NCI-H1417 treated with DMSO at 0.1 percent for 48 hours (cell line): ENCODE measurements at places on chromosomes 1 and 21.

GRCh38 chr1:93820554-93821422 is 58.2 kb downstream of the DNTTIP2 start:
- no peak for DNase-seq

- no peak for DNase-seq
These were observed at the start of gene BARHL2 for GRCh38 chr1:90716552-90717355. Gene BARHL2, minus strand, starts transcription at chr1:90717302. Its CDS starts 107 bp downstream, at chr1:90717195.

- peak; percentile 34 for DNase-seq
These were observed 85.8 kb upstream of the RGS1 start for GRCh38 chr1:192489748-192490147.

- no peak for DNase-seq
These were observed 2.7 kb downstream of the CDC14A start for GRCh38 chr1:100354971-100355394.

GRCh38 chr1:186055846-186056245 is 319.2 kb downstream of the TPR start:
- no peak for DNase-seq

- no peak for DNase-seq
These were observed 27.2 kb upstream of the TADA1 start for GRCh38 chr1:166903232-166903631.

DNA sequence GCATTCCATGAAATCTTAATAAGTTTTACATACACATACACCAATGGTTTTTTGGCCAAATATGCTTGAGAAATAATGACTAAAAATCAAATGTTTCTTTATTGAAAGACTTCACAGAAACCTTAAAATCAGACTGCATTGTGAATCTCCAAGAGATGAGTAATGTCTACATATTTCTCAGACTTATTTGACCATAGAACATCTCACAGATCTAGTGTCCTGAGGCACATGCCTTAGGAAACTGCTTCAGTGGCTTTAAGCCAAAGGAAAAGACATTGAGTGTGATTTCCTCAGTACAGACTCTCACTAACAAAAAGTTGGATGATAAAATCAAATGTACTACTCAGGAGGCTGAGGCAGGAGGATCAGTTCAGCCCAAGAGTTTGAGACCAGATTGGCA is 6.2 kb upstream of the C1orf105 start:
- no peak for DNase-seq

GRCh38 chr1:185526344-185527307 is 207.6 kb upstream of the HMCN1 start:
- DNase-seq: no peak

GRCh38 chr1:241007668-241008067 is 349.3 kb downstream of the RGS7 start:
- DNase-seq: no peak

GRCh38 chr1:11730429-11730891 is 5.5 kb upstream of the AGTRAP start:
- no peak for DNase-seq

GRCh38 chr1:216632980-216633379 is 90.2 kb downstream of the ESRRG start:
- no peak for DNase-seq
